ENCODE measurements at places on chromosomes 7 and 10.

- no peak for DNase-seq
These were observed 269.5 kb downstream of the TRIL start for GRCh38 chr7:28688651-28689050.

GRCh38 chr10:49657606-49658005 lies 21.8 kb upstream of the C10orf53 start:
- DNase-seq = no peak

- no peak for DNase-seq
These were observed 314.3 kb upstream of the ZMIZ1 start for GRCh38 chr10:78754269-78755062.

DNA sequence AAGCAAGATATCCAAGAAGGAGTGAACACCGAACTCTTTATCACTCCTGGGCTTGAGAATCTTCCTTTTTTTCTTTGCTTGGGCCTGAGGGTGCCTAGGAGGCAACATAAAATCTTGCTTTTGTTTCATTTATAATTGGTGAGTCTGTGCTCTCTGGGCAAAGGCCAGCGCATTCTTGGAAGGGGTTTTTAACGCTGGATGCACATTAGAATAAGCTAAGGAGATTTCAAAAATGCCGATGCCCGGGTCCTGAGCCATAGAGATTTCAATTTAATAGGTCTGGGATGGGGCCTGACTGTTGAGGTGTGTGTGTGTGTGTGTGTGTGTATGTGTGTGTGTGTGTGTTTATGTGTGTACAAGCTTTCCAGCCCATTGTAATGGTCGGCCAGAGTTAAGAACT lies 62.0 kb upstream of the SORCS3 start:
- no peak for DNase-seq

DNA sequence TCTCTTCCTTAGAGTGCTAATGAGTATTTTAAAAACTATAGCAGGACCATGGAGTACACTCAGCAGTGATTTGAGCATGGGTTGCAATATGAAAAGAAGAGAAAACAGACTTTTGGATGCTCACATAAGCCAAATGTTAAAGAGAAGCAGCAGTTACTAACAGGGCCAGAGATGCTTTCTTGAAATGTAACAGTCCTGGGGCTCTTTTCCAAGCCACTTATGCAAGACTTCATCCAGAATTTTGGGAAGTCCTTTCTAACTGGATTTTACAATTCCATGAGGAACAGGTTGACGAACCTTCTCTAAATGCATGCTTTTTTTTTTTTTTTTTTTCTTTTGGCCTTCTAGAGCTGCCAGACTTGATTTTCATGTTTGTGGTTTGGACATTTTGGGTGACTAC lies 282.0 kb downstream of the SEC23IP start:
- no peak for DNase-seq

GRCh38 chr10:50375051-50375452 lies 123.7 kb upstream of the ASAH2 start:
- no peak for DNase-seq

DNA sequence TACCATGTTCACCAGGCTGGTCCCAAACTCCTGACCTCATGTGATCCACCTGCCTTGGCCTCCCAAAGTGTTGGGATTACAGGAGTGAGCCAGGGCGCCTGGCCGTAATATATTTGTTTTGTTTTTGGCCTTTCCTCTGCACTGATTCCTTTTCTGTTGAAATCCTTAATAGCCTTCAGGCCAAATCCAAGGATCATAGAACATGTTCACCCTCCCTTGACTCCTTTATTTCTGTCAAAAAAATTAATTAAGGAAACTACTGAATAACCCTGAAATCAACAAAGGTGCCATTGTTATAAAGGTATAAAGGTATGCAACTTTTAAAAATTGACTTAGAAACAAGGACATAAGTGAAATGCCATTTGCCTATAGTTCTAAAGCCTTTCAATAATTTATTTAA lies 15.5 kb upstream of the RALA start:
- no peak for DNase-seq

All from T-helper 2 cell treated with Interferon-gamma antibody and Interleukin-4, amounts not matched to agents 5 μg/mL and 100 μg/mL, for 36 hours (primary cell).